ENCODE measurements at places on chromosomes 12 and 14.

DNA sequence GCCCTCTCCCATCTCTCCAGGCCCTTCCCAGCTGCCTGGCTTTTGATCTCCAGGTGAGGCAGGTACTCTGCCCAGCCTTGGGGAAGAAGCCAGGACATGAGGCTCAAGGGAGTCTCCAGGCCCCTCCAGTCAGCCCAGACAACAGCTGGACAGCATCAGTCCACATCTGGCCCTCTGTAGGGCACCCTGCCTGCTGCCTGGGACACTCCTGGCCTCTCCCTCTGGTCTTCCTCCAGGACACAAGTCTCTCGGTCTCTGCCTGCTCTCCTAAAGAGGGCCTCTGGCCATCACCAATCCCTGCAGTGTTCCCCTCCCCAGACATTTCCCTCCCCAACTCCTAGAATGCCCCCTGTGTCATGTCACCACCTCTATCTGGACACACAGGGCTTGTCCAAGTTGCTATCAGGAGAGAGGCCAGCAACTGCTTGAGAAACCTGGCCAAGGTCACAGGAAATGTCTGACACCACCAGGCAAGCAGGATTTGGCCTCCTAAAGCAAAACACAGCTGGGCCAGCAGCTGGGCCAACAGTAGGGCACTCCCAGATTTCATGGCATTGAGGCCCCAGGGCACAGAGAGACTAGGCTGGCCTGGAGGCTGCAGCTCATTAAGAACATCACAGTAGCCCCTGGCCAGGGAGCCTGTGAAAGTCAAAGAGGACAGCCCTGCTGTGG lies 29.0 kb downstream of the LTBP2 start:
- DNase-seq = peak; percentile 75

DNA sequence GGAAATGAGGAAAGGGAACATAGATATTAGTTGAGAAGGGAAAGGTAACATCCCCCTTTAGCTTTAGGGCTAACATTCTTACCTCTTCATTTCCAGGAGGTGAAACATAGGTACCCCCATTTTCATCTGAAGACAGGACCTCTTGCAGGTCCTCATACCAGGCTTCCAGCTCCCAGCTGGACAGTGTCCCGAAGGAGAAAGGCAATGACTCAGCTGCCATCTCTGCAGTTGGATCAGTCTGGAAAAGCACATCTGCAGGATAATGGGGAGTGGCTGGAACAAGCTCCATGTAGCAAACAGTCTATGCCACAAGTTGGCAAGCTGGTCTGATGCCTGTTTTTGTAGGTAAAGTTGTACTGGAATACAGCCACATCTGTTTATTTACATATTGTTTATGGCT lies 3.1 kb downstream of the DDIT3 start:
- peak; percentile 64 for DNase-seq

- DNase-seq = no peak
Observed at GRCh38 chr14:61644175-61644574, 51.1 kb upstream of the HIF1A start.

DNA sequence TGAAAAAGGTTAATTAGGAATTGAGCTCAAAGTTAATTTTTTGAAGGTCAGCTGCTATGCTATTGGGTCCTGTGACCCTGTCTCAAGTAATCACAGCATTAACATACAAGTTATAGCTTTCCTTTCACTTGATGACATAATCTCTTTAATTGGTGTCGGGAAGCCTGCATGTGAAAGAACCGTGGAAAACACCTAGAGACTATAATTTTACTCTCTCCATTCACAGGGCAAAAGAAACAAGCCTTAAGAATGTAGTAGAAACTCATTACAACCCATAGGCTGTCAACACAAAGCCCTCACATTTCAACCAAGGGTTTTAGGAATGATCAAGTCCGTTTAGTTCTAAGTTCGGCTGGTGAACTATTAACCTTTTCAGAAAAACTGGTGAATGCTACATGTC lies 104.4 kb downstream of the PPM1A start:
- DNase-seq = no peak

DNA sequence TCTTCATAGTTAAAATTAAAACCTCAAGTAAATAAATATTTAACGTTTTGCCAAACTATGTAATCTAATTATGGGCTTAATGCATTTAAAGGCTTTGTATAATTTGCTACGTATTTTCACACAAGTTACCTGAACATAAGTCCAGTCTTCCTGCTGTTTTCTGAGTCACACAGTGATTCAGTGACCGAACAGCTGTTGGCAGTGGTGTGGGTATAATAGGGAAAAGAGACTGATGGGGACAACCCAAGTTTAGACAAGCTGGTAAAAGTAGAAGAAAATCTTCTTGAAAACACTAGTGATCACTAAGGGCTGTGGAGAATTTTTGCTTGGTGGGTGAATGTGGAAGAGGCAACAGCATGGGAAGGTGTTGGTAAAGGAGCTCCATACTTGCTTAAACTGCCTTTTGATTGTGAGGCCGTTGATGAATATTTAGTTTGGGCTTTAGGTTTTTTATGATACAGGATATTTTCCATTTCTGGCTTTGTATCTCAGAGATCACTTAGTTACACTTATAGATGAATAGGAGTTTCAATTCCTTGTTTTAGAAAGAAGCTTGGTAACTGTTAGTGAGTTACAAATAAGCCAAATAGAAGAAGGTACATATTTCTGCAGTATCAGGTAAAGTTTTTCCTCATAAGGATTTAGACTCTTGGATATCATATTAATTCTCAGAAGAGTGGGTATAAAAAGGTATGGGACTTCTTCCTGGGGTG lies 23.9 kb downstream of the LRRK2 start:
- DNase-seq = no peak

- DNase-seq = no peak
Observed at GRCh38 chr14:90483571-90483974, 86.7 kb downstream of the CALM1 start.

- DNase-seq = no peak
Observed at GRCh38 chr12:41983394-41983793, 161.3 kb downstream of the GXYLT1 start.

DNA sequence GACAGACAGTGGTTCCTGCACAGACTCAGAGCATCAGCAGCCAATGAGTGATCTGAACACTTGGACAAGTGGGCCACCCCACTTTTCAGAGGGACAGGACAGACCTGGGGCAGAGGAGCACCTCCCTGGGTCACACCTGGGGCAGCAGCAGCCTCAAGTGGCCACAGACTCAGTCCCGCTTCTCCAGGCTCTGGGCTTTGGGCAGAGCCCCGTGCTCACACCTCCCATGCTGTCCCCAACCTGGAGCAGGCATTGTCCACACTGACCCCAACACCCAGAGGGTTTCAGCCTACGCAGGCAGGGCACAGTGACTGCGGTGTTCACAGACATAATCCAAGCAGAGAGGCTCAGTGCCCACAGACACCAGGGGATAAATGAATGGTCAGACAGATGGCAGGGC lies 135.5 kb upstream of the SFSWAP start:
- no peak for DNase-seq

All from fibroblast of the aortic adventitia (primary cell).